Immature natural killer cell (primary cell): ENCODE measurements at places on chromosomes 6 and 20. TPM values are rescaled to one million over a fixed set of nuclear protein-coding genes. Genes with fewer than 3 reads are reported as not detected.

Gene ECT2L
- not detected for polyA plus RNA-seq

Gene SMOC2
- polyA plus RNA-seq: not detected

Gene GRM1
- polyA plus RNA-seq: not detected

Gene SCRT2
- polyA plus RNA-seq: not detected

Gene ASF1A
- polyA plus RNA-seq: 23.8 TPM

Gene ME1
- 0.38 TPM for polyA plus RNA-seq

Gene IL17F
- not detected for polyA plus RNA-seq

Gene LY6G6D
- polyA plus RNA-seq: not detected

Gene NEU1
- 37.5 TPM for polyA plus RNA-seq

Gene CYP24A1
- not detected for polyA plus RNA-seq

Gene HMGCLL1
- not detected for polyA plus RNA-seq

- DNase-seq: no peak
Measured at GRCh38 chr6:142328070-142328469, 26.3 kb downstream of the ADGRG6 start.

GRCh38 chr6:143536461-143536865 is 24.9 kb upstream of the FUCA2 start:
- peak; percentile 57 for DNase-seq

GRCh38 chr6:152136449-152136825 is 329.0 kb downstream of the ESR1 start:
- no peak for DNase-seq

GRCh38 chr6:31575952-31576685 is 754 bp downstream of the TNF start:
- no peak for DNase-seq

DNA sequence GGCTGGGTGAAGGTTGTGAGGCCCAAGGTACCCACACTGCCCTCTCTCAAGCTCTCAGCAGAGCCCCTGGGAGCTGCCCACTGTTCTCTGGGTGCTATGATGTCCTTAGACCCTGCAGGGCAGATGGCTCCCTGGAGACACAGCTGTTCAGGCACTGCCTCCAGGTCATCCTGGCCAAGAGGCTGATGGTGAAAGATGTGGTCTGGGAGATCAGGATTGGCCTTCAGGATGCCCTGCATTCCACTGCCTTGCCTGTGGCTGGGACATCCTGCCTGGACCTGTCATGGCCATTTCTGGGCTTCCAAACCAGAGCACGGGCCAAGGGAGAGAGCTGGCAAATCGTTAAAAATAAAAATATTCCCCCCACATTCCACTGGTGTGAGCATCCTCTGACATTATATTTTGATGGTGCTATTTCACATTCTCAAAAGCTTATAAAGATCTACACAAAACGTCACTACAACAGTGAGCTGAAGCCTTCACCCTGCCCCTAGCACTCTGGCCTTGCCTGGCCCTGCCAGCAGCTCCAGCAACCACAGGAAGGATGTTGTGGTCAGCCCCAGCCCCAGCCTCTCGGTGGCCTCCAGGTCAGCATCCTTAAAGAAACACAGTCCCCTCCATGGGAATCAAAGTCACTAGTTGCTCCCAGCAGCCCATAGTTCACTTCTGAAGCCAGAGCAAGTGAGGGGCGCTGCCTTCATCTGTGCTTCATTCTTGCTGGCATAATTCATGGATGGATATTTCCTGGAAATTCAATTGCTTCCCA is 13.5 kb upstream of the KCNK16 start:
- peak; percentile 62 for DNase-seq

- no peak for DNase-seq
Measured at GRCh38 chr6:6460416-6460815, 128.1 kb upstream of the LY86 start.

GRCh38 chr6:36068012-36068392 is 40.4 kb downstream of the MAPK14 start:
- no peak for DNase-seq

DNA sequence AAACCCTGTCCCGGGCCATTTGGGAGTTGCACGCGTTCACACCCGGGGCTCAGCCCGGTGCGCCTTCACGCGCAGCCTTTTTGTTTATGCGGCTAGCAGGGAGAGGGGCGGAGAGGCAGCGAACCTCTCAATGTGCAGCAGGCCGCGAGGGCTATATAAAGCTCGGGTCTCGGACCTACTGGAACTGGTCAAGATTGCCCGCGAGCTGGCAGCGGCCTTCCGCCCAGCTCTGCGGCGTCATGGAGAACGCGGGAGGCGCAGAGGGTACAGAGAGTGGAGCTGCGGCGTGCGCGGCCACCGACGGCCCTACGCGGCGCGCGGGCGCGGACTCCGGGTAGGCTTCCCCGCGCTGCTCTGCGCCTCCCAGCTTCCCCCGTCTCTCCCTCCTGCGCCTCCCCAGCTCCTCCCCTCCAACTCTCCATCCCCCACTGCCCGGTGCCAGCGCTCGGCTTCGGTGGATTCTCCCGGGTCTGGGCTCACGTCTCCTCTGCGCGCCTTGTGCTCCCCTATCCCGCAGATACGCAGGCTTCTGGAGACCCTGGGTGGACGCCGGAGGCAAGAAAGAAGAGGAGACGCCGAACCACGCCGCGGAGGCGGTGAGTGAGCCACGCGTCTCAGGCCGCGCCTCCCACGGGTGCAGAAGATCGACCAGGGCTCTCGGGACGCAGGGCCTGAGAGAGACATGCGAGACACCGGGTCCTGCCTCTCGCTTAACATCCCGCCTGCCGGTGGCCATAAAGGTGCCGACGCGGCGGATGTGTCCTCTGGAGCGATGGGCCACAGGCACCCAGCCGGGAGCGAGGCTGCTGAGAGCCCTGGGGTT is at the start of gene RIPPLY2:
RIPPLY2 (plus strand) TSS at position 183 of the 823 bp plus-strand sequence; CDS start at position 240, 57 bp downstream.
- no peak for DNase-seq

GRCh38 chr6:35363293-35363750 is 21.0 kb downstream of the PPARD start:
- DNase-seq: no peak

GRCh38 chr6:44575644-44576043 is 188.1 kb downstream of the CDC5L start:
- DNase-seq: no peak

DNA sequence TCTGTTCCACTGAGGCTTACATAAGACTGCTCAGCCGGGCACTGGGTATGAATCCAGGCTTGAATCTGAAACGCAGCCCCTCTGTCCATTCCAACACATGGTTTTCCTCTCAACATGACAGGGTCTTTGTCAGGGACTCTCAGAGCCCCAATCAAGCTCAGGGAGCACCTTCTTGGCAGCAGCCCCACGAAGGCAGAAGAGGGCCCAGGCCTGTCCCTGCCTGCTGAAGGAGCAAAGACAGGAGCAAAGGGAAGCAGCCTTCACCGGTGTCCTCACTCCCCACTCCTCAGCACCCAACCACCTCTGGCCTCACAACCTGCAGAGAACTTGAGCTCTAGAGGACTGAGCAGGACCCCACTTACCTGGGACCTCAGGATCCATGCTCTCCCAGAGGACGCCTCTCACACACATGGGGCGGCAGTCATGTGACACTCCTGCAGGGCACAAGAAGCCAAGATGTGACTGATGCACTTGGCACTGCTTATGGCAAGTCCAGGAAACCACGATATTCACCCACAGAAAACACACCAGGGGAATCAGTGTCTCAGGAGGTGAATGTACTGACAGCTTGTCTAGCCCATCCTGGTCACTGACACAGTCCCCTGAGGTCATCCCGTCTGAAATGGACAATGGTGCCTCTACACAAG is 4.3 kb downstream of the SNHG17 start:
- no peak for DNase-seq

- no peak for DNase-seq
Measured at GRCh38 chr6:162068340-162068739, 659.2 kb downstream of the PRKN start.

- DNase-seq: no peak
Measured at GRCh38 chr6:129104131-129104530, 221.2 kb downstream of the LAMA2 start.

DNA sequence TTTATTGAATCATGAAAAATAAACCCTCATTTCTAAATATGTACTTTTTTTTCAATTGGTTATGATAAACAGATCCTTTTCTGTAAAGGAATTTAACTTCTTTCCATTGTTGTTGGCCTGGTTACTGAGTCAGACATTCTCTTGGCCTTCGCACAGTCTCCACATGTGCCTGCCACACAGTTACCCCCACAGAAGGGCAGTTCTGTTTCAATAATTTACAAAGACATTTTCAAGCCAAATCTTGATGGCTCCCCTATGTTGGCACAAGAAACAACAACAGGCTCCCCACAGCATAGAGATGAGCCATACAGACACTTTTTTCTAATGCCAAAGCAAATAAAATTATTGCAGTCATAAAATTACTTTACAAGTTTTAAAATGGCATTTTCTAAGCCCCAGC is 55.6 kb upstream of the BEND6 start:
- DNase-seq: no peak

DNA sequence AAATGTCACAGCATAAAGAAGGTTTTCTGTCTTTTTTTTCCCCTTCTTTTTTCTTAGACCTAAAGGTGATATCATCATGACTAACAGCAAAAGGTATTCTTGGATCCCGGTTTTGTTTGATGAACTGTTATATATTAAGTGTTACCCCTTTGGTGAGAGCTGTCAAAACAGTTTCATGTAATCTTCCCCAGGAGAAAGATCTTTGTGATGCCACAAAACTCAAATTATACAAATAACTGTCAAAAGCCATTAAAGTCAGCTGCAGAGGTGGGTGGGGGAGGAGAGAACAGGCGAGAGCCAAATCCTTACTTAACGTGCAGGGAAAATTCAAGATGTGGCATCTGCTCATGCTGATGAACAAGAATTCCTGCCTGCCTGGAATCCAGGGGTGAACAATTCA is 258.2 kb downstream of the BMP7 start:
- no peak for DNase-seq

- no peak for DNase-seq
Measured at GRCh38 chr20:48604426-48604825, 223.4 kb downstream of the PREX1 start.

- no peak for DNase-seq
Measured at GRCh38 chr6:120211955-120212792, 862.6 kb upstream of the MAN1A1 start.

DNA sequence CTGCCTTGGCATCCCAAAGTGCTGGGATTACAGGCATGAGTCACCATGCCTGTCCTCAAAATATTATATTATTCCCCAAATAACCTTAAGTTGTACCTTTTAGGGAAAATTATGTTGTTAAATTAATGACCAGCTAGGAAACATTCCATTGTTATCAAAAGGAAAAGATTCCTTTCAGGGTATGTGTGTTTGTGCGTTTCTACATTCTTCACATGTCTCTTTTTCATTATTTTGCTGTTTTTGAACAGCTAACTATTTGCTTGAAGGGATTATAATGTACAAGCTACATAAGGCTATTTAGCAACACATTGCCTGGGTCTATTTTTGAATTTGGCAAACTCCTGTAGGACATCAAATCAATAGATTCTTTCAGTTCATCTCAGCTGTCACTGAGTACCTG is 57.1 kb downstream of the GJA1 start:
- DNase-seq: no peak

DNA sequence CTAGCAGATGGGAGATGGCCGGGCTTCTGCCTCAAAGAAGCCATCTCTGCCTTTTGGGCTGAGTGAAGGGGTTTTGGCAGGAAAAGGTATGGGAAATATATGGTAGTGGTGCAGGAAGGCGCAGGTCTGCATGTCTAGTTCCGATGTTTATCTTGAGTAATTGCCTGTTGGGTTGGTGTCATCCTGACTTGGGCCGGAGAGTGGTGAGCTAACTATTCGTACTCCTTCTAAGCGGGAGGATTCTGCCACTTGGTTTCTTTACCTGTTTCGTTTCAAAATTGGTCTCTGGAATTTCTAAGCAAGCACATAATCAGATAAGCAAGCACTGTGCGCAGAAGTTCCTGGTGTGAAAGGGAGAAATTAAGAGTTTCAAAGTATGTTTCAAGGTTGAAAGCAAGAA is 229.6 kb downstream of the SAMD5 start:
- DNase-seq: no peak

DNA sequence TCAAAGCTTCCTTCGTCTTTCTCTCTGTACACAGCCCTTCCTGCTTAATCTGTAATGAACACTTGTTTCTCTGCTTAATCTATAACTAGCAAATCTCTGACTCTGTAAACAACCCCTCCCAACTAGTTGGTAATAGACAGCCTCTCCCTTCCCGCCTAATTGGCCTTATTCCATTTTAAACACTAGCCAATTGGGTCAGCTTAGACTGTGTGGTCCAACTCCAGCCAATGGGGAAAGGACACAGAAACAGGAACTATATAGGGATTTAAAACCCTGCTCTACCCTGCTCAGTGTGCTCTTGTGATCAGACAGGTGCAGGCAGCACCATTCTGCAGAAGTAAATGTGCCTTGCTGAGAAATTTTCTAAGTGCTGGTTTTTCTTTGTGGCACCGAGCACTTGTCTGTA is 18.5 kb downstream of the CHD6 start:
- no peak for DNase-seq

DNA sequence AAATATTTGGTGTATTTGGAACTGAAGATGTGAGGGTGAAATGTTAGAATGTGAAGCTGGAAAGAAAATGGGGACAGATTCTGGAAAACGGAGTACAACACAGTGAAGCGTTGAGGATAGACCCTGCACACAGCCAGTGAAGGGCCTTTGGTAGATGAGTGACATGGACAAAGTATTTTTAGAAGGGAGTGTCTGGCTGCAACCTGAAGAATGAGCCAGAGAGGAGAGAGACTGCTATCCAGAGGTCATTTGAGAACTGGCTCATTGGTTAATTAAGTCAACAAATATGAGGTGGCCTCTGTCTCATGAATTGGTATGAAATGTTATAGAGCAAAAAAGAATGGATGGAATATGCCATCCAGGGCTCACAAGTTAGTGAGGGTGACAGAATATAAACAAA is 310.5 kb downstream of the PACRG start:
- no peak for DNase-seq

- no peak for DNase-seq
Measured at GRCh38 chr6:106014955-106015354, 71.2 kb upstream of the PRDM1 start.

DNA sequence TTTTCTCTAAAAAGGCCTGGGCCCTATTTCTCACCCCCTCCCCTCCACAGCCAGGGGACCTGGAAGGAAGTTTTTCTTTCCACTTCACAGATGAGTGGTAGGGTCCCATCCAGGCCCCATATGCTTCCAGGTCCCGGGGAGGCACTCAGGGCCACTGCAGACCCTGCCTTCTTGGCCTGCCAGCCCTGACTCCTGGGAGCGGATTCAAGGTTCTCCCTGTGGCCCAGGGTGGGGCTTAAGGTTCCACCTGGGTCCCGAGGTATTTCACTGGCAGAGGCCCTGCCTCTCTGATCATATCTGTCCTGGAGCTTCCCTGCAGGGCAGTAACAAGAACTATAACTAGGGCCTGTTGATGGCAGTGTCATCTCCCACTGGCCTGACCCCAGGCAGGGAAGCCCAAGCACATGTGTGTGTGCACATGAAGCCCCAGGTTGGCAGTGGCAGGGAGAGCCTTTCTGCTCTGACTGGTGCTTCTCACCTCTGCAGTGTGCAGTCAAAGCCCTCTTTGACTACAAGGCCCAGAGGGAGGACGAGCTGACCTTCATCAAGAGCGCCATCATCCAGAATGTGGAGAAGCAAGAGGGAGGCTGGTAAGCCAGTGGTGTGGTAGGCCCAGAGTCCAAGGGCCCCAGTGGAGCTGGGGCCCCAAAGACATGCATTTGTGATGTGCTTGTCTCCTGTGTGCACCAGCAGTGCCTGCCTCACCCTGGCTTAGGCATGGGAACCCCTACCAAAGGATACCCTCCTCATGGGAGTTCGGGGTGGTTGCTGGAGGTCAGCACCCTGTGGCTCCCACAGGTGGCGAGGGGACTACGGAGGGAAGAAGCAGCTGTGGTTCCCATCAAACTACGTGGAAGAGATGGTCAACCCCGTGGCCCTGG is 31.2 kb downstream of the PLCG1 start:
- DNase-seq: no peak

- no peak for DNase-seq
Measured at GRCh38 chr20:24492031-24492607, 22.7 kb downstream of the SYNDIG1 start.

GRCh38 chr6:156866220-156867015 is 89.2 kb downstream of the ARID1B start:
- DNase-seq: no peak
